Neural progenitor cell (in vitro differentiated cells): ENCODE measurements at places on chromosomes 6 and 20. TPM values are rescaled to one million over a fixed set of nuclear protein-coding genes. Genes with fewer than 3 reads are reported as not detected.

- H3K27me3 ChIP-seq = no peaks in the 10 kb centered on the region
- DNase-seq = no peak
- peaks cover 36% of the 10 kb centered on the region for H3K4me1 ChIP-seq
- no peaks in the 10 kb centered on the region for H3K36me3 ChIP-seq
- H3K4me3 ChIP-seq = no peak overlapping the region
- H3K27ac ChIP-seq = no peak overlapping the region
These were observed 145.3 kb downstream of the VEGFA start for GRCh38 chr6:43915208-43915869.

GRCh38 chr6:149438855-149439254 lies 38.8 kb downstream of the SUMO4 start:
- H3K36me3 ChIP-seq = no peaks in the 10 kb centered on the region
- no peak overlapping the region for H3K27ac ChIP-seq
- no peak overlapping the region for H3K4me3 ChIP-seq
- no peaks in the 10 kb centered on the region for H3K27me3 ChIP-seq
- H3K4me1 ChIP-seq = no peaks in the 10 kb centered on the region

DNA sequence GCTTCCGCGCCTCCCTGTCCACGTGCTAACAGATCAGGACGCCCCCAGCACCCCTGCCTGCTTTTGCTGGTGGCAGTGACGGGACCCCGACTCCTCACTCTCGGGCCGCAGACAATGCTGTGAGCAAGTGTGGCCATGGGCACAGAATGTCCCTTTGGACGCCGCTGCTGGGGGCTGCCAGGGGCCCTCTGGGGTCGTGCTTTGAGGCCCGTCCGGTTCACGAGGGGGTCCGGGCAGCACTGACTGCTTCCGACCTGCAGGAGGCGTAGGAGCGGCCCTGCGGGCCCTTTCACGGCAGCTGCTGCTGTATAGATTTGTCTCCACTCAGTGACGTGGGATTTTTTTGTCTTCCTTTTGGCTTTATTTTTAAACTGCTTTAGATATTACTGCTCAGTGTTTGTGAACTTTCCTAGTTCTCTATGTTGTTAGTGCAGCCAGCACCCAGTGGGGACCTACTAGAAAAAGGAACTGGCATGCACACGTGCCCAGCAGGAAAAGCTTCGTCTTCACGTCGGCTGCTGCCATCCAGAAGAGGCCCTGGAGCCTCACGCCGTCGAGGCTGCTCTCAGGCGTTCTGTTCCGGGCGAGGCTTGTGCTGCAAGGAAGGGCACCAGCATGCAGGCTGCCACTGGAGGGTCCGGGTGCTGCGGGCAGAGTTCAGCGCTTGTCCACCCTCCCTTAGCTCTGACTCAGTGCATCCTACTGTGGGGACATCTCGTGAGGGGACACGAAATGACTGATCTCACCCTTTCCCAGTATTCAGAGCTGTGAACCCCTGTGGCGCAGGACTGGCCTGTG lies 21.7 kb downstream of the UCKL1 start:
- H3K27ac ChIP-seq = no peak overlapping the region
- DNase-seq = peak; percentile 64
- no peaks in the 10 kb centered on the region for H3K36me3 ChIP-seq
- no peaks in the 10 kb centered on the region for H3K4me1 ChIP-seq
- no peaks in the 10 kb centered on the region for H3K27me3 ChIP-seq

DNA sequence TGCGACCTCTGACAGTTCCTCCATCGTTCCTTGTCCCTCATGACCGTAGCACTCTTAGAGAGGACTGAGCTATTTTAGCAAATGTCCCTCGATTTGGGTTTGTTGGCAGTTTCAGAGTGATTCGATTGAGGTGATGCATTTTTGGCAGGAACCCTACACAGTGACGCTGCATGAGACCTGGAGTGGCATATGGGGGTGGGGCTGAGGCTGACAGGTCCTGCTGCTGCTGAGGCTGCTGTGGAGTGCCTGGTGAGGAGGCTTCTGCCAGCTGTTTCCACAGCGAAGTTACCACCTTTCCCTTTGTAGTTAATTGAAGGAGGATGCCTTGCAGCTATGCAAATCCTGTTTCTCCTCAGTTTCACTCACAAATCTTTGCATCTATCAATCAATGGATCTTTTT lies 19.8 kb downstream of the PXDC1 start:
- H3K27me3 ChIP-seq = no peaks in the 10 kb centered on the region
- H3K27ac ChIP-seq = no peak overlapping the region
- no peak for DNase-seq
- no peak overlapping the region for H3K4me3 ChIP-seq
- no peaks in the 10 kb centered on the region for H3K36me3 ChIP-seq
- H3K4me1 ChIP-seq = no peaks in the 10 kb centered on the region

DNA sequence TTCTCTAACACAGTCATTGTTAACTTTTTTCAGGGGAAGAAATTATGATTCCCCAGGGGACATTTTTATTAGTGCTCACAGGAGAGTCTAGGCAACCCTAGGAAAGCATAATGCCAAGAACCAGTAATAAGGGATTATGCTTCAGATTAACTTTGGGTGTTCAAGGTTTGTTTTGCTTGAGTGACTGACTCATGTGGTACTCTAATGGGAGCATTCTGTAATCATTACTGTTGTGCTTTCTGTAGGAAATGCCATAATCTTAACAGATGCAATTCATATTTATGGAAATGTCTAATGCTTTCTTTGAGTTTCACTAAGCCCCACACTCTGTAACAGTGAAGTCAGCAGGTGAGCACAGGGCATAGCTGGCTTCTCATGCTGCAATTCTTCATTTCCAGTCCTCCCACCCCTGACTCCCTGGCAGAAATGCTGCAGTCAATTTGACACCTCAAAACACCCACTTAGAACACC lies 263.4 kb upstream of the MAN1A1 start:
- DNase-seq = no peak
- no peak overlapping the region for H3K27ac ChIP-seq

GRCh38 chr20:2164966-2165365 lies 63.3 kb downstream of the STK35 start:
- H3K27ac ChIP-seq = no peak overlapping the region
- DNase-seq = no peak
- H3K4me3 ChIP-seq = no peak overlapping the region
- no peaks in the 10 kb centered on the region for H3K27me3 ChIP-seq
- no peaks in the 10 kb centered on the region for H3K4me1 ChIP-seq

DNA sequence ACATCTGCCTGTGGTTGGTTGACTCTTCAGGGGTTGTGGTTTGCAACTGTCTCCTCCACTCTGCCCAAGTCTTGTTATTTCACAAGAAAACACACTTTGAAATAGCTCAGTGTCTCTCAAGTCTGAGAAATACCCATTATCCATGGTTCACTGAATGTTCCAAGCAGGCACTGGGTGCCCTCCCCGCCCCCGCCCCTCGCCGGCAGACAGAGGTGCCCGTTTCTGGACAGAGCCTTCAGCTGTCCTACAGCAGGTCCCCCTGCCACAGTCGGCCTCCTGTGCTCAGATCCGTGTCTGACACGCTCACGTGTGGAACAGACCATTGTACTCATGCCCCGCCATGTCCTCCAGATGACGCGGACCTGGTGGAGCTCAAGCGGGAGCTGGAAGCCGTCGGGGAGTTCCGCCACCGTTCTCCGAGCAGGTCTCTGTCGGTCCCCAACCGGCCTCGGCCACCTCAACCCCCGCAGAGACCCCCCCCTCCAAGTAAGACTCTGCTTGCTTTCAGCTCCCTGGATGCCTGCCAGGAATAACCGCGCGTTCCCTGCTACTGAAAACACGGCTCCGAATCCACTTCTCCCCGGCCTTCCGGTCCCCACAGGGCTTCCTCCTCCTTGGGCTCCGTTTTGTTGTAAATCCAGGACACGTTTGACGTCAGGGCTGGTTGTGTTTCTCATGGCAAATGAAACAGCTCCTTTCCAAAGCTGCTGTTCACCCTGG lies 81.4 kb downstream of the SERAC1 start:
- H3K27ac ChIP-seq = no peak overlapping the region
- no peaks in the 10 kb centered on the region for H3K27me3 ChIP-seq
- no peaks in the 10 kb centered on the region for H3K36me3 ChIP-seq
- H3K4me1 ChIP-seq = no peaks in the 10 kb centered on the region
- DNase-seq = no peak

GRCh38 chr6:44192428-44193041 lies 24.2 kb upstream of the MYMX start:
- no peaks in the 10 kb centered on the region for H3K36me3 ChIP-seq
- H3K4me3 ChIP-seq = no peak overlapping the region
- no peaks in the 10 kb centered on the region for H3K27me3 ChIP-seq
- DNase-seq = peak; percentile 25
- H3K27ac ChIP-seq = no peak overlapping the region

DNA sequence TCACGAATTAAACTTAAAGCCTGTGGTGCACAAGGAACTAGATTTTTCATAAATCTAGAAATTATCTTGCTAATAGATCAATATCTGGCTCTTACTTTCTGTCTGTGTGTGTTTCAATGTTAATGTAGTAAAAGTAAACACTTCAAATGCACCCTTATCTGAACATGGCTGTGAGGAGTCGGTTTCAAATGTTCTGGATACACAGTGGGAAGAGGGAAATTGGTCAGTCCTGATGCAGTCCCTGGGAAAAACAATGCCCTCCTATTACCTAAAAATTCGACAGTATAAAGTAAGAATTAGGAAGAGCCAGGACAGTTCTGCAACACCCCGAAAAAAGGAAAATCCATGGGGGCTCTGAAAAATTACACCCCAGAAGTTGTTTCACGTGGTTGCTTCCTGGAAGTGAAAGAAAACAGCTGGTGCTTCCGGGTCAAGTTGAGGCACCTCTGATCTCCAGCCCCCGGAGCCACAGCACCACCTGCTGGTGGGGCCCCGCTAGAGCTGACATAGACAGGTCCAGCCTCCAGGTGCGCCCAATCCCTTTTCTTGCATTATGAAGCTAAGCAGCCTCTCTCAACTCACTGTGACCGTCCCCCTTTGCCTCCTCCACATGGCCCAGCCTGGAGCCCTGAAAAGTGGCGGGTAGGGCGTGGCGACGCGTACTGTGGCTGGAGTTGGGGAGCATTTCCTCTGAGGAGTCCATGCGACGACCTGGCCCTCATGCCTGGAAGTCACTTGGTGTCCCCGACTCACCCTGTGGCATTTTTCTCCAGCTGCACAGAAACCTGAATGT lies 8.3 kb downstream of the SEMG2 start:
- no peaks in the 10 kb centered on the region for H3K36me3 ChIP-seq
- H3K4me1 ChIP-seq = no peaks in the 10 kb centered on the region
- peaks cover 38% of the 10 kb centered on the region for H3K27me3 ChIP-seq
- H3K27ac ChIP-seq = no peak overlapping the region
- DNase-seq = peak; percentile 30

GRCh38 chr6:1139155-1139890 lies 172.6 kb upstream of the FOXQ1 start:
- H3K4me1 ChIP-seq = no peaks in the 10 kb centered on the region
- no peaks in the 10 kb centered on the region for H3K27me3 ChIP-seq
- no peak overlapping the region for H3K4me3 ChIP-seq
- no peak for DNase-seq
- no peaks in the 10 kb centered on the region for H3K36me3 ChIP-seq
- H3K27ac ChIP-seq = no peak overlapping the region

GRCh38 chr6:137811121-137811915 lies 55.7 kb upstream of the TNFAIP3 start:
- DNase-seq = peak; percentile 4
- no peak overlapping the region for H3K27ac ChIP-seq
- H3K4me3 ChIP-seq = no peak overlapping the region
- no peaks in the 10 kb centered on the region for H3K36me3 ChIP-seq

- H3K4me1 ChIP-seq = no peaks in the 10 kb centered on the region
- no peaks in the 10 kb centered on the region for H3K27me3 ChIP-seq
- DNase-seq = no peak
- H3K36me3 ChIP-seq = peaks cover 11% of the 10 kb centered on the region
These were observed 8.2 kb downstream of the NPEPL1 start for GRCh38 chr20:58700823-58701222.

DNA sequence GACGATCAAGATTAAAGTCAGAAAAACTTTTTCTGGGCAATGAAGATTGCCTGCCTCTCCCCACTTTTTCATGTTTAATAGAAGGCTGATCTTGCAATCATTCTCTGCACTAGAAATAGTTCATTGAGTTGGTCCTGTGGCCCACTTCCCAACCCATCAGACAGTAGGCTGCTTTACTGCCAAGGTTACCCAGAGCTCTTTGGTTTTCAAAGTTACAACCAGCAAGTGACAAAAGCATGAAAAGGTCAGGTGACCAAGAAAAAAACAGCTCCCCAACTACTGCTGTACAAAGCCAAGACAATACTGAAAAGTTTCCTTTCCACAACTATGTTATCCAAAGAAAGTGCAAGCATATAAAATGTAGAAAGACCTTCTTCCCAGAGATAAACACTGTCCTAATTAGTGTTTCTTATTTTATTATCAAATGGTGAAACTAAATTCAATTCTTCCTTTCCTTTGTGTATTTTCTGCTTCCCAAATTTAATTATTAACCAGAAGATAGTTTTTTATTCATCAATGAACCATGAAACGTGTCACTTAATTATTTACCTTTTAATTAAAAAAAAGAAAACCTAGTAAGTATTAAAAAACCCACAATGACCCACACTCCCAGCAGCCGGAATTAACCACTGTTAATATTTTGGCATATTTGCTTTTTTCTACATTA lies 16.6 kb downstream of the DNAAF9 start:
- no peaks in the 10 kb centered on the region for H3K4me1 ChIP-seq
- no peak overlapping the region for H3K4me3 ChIP-seq
- H3K27ac ChIP-seq = no peak overlapping the region
- H3K27me3 ChIP-seq = no peaks in the 10 kb centered on the region
- H3K36me3 ChIP-seq = peaks cover 4% of the 10 kb centered on the region

DNA sequence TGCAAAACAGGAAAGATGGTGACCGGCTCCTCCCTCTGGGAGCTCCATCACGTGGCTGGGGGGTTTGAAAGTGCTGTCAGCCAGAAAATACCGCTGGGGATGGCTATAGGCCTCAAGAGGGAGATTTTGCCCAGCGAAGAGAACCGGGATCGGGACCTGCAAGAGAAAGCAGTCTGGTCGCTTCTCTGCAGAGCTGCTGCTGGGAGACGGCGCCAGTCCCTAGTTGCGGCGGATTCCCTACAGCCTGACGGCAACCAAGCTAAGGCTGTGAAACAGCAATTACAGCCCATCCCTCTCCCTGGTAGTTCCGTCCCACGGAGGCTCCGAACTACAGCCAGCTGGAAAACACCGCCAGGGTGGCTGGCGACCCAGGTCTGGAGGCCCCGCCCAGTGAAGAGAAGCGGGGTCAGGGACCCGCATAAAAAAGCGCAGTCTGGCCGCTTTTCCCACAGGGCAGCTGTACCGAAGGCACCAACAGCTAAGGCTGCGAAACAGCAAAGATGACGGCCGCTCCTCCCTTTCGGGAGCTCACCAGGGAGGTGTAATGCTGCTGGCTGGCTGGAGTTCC lies 238.1 kb upstream of the IRAK1BP1 start:
- H3K36me3 ChIP-seq = no peaks in the 10 kb centered on the region
- no peaks in the 10 kb centered on the region for H3K27me3 ChIP-seq
- DNase-seq = no peak
- no peak overlapping the region for H3K4me3 ChIP-seq

GRCh38 chr6:121544691-121545090 lies 109.2 kb downstream of the GJA1 start:
- DNase-seq = no peak
- no peaks in the 10 kb centered on the region for H3K36me3 ChIP-seq
- no peaks in the 10 kb centered on the region for H3K4me1 ChIP-seq
- no peak overlapping the region for H3K27ac ChIP-seq

Gene OR2H1
- not detected in 2 replicates for total RNA-seq

Gene SLC17A3
- total RNA-seq = not detected in 2 replicates

Gene TOX2
- 1.8 TPM in 1 of 2 replicates, not detected in the other for total RNA-seq

Gene LY6G6F
- not detected in 2 replicates for total RNA-seq
